Stimulated activated CD4-positive, alpha-beta T cell treated with anti-CD3 and anti-CD28 coated beads, Interleukin-12 subunit alpha, Interleukin-12 subunit beta, amount 100 ng/mL, for 24 hours (primary cell): ENCODE measurements at places on chromosomes 2 and 18.

DNA sequence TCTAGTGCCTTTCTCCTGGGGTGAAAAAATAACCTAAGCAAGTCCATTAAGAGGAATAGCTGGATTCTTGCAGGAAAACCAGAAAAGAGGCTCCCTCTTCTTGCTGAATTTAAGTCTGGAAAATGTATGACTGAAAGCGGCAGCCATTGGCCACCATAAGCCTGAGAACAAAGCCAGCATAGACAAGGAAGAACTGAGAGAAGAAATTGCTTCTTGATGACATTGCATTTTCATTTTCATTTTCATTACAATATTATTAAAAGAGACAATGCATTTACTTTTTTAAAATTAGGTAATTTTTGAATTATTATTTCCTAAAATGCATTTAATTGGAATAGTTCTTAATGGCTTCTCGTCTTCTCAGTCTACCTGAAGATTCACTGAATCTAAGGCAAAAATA is 1157.5 kb upstream of the ZEB2 start:
- DNase-seq = no peak

- no peak for DNase-seq
Observed at GRCh38 chr2:60092781-60093180, 460.7 kb downstream of the BCL11A start.

- no peak for DNase-seq
Observed at GRCh38 chr2:136217996-136218395, 100.0 kb upstream of the CXCR4 start.

DNA sequence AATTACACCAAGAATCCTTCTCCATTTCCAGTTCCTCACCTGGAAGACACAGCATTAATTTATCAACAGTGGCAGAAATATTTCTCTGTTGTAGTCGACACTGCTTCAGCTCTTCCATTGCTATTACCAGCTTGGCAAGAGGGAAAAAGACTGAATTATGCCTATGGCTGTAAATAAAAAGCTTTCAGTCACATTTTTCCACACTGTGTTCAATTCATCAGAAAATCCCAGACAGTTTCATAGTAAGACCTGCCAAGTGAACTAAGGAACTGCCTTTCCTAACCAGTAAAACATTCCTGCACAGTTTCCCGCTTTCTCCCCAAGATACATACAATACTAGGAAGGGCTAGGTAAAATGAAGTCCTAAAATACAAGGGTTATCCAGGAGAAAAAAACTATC is 94.7 kb downstream of the EXOC6B start:
- no peak for DNase-seq

- no peak for DNase-seq
Observed at GRCh38 chr2:46058140-46058539, 239.1 kb upstream of the EPAS1 start.
